Natural killer cell treated with Interleukin-12 subunit alpha and Interleukin-12 subunit beta and Interleukin-15 and Interleukin-18, amount 100 ng/mL, for 72 hours (primary cell): ENCODE measurements at places on chromosomes 4 and X. TPM values are rescaled to one million over a fixed set of nuclear protein-coding genes. Genes with fewer than 3 reads are reported as not detected.

GRCh38 chr4:116839826-116840225 is 245.6 kb downstream of the TRAM1L1 start:
- H3K27ac ChIP-seq: no peak overlapping the region
- DNase-seq: no peak
- H3K4me3 ChIP-seq: no peak overlapping the region
- H3K36me3 ChIP-seq: peaks cover 11% of the 10 kb centered on the region

DNA sequence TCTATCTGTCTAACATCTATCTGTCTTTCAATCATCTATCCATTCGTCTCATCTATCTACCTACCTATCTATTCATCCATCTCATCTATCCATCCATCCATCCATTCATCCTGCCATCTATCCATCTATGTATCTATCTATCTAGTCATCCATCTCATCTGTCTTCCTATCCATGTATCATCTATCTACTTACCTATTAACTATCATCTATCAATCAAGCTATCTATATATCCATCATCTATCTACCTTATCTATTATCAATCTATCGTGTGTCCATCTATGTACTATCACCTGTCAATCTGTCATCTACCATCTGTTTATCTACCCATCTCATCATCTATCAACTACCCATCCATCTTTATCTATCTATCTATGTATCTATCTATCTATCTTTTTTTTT is 217.7 kb downstream of the CRLF2 start:
- H3K27me3 ChIP-seq: no peaks in the 10 kb centered on the region
- peaks cover 10% of the 10 kb centered on the region for H3K4me1 ChIP-seq
- no peak overlapping the region for H3K4me3 ChIP-seq
- H3K27ac ChIP-seq: no peak overlapping the region
- peaks cover 11% of the 10 kb centered on the region for H3K36me3 ChIP-seq

- no peak for DNase-seq
- no peak overlapping the region for H3K27ac ChIP-seq
- H3K27me3 ChIP-seq: peaks cover 5% of the 10 kb centered on the region
- H3K4me3 ChIP-seq: no peak overlapping the region
- H3K4me1 ChIP-seq: peaks cover 5% of the 10 kb centered on the region
These were observed 8.5 kb upstream of the CTAG2 start for GRCh38 chrX:154661899-154662298.

DNA sequence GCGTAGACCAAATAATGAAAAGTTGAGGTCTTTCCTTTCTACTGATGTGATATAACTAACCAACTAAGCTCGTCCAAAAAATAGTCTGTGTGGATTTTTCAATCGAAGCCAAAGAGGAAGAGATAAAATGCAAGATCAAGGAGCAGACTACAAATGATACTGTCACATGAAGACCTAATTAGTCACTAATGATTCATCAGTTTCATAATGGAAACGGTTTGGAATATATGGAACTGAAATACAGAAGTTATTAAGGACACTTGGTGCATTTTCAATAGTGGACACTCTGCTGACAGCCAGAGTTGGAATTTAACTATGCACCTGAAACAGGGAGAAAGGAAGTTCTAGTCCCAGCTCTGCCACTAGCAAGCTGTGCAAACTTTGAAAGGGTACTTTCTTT is 119.8 kb downstream of the GUCY2F start:
- no peaks in the 10 kb centered on the region for H3K4me1 ChIP-seq
- H3K36me3 ChIP-seq: no peaks in the 10 kb centered on the region
- no peak for DNase-seq
- no peak overlapping the region for H3K27ac ChIP-seq
- no peak overlapping the region for H3K4me3 ChIP-seq

GRCh38 chr4:106238820-106239420 is 77.1 kb downstream of the TBCK start:
- no peaks in the 10 kb centered on the region for H3K4me1 ChIP-seq
- H3K4me3 ChIP-seq: no peak overlapping the region
- no peak overlapping the region for H3K27ac ChIP-seq
- no peaks in the 10 kb centered on the region for H3K36me3 ChIP-seq

The CASP3 gene
- total RNA-seq: 65.8 TPM

The CXCL6 gene
- total RNA-seq: not detected
